ENCODE measurements at places on chromosomes 7 and 10.

DNA sequence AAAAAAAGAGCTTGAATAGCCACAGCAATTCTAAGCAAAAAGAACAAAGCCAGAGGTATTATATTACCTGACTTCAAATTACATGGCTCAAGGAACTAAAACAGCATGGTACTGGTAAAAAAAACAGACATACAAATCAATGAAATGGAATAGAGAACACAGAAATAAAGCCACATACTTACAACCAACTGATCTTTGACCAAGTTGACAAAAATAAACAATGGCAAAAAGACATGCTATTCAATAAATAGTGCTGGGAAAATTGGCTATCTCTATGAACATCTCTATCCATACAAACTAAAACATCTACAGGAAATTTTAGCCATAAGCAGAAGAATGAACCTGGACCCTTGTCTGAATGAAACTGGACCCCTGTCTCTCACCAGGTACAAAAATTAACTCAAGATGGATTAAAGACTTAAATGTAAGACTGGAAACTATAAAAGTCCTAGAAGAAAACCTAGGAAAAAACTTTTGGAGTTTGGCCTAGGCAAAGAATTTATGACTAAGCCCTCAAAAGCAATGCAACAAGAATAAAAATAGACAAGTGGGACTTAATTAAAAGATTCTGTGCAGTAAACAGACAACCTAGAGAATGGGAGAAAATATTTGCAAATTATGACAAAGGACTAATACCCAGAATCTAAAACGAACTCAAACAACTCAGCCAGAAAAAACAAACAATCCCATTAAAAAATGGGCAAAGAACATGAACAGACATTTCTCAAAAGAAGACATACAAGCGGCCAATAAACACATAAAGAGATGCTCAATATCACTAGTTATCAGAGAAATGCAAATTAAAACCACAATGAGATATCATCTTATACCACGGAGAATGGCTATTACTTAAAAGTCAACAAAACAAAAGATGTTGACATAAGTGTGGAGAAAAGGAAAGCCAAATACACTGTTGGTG lies 72.8 kb upstream of the DDC start:
- DNase-seq = no peak

- DNase-seq = no peak
Observed at GRCh38 chr10:51800725-51801424, 101.5 kb upstream of the CSTF2T start.

GRCh38 chr7:3899559-3899991 lies 598.5 kb downstream of the SDK1 start:
- DNase-seq = no peak

DNA sequence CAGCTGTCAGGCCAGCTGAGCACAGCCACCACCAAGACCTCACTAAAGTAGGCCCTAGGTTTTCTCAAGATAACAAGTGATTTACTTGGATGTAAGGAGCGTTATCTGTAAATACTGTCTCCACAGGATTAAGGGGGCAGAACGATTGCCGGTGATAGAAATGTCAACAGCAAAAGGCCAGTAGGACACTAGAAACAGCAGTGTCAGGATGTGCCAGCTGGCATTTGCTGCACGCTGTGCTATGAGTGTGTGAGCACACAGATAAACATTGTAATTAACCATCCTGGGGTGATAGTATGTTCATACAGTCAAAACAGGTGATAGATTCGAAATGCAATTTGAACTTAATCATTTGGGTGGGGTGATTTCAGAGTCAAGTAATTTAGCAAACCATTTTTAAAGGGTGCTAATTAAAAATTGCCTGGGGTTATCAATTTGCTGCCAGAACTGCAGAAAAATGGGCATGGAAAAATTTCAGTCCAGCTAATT lies 36.3 kb upstream of the NOBOX start:
- DNase-seq = no peak
